Stimulated activated CD4-positive, alpha-beta T cell treated with anti-CD3 and anti-CD28 coated beads, Interleukin-15, amount 100 ng/mL, for 1 hour (primary cell): ENCODE measurements at places on chromosomes 4 and X.

DNA sequence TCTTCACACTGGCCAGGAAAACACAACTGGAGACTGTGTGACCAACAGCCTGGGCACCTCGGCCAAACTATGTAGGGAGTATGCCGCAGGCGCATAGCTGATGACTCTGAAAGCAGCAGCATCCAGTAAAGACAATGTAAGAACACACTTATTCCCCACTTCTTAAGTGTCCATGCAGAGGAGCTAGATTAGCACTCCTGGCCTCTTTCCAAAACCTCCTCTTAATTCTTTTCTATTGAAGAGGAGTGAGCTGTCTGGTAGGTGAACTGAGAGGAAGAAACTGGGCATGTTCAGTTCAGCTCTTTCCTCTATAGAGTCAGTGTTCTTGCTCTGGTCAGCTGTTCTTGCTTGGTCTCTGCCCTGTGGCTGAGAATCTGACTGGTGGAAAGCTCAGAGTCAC, 21.1 kb downstream of the NMU start:
- DNase-seq: no peak

- DNase-seq: no peak
These were observed 32.1 kb downstream of the TSPAN5 start for GRCh38 chr4:98626350-98626749.

- DNase-seq: no peak
These were observed 283.9 kb downstream of the SMARCA1 start for GRCh38 chrX:129239371-129239770.

GRCh38 chrX:103607364-103608305, at the start of gene TCEAL3:
TCEAL3 (plus strand) TSS chrX:103607963; CDS start chrX:103609065, 1,102 bp downstream.
- DNase-seq: no peak

- no peak for DNase-seq
These were observed 488.5 kb downstream of the IL15 start for GRCh38 chr4:142124874-142125273.

DNA sequence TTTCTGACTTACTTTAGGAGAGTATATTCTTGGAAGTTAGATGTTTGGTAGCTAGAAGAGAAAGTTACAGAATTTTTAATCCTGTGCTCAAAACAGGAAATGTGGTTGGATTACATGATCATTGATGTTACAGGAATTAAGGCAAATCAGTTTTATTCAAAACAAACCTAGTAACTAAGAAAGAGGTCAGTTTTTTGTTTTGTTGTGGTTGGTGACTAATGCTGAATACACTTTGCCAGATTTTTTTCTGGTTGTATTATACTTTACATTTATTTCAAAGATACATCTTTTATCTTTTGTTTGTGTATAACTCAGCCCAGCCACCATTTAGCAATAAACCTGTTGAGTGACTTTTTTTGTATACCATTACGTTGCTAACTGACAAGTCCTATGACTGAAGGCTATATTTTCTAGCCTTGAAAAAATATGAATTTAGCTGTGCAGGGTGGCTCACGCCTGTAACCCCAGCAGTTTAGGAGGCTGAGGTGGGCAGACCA, 116.7 kb downstream of the KLHL8 start:
- DNase-seq: no peak

DNA sequence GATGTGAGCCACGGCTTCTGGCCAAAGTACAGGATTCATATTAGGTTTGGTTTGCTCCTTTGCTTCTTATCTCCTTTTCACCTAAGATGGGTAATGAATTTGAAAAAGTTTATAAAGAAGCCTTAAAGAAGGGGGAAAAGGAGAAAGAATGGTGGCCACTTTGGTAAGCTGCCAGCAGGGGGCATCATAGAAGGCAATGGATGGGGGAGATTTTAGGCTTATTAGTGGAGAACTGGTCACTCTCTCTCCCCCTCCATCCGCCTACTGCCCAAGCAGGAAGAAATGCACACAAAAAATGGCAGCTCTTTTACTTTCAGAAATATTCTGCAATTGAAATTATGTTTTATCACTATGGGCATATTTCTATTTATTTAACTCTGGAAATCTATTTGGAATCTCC, 32.0 kb downstream of the SPARCL1 start:
- no peak for DNase-seq

DNA sequence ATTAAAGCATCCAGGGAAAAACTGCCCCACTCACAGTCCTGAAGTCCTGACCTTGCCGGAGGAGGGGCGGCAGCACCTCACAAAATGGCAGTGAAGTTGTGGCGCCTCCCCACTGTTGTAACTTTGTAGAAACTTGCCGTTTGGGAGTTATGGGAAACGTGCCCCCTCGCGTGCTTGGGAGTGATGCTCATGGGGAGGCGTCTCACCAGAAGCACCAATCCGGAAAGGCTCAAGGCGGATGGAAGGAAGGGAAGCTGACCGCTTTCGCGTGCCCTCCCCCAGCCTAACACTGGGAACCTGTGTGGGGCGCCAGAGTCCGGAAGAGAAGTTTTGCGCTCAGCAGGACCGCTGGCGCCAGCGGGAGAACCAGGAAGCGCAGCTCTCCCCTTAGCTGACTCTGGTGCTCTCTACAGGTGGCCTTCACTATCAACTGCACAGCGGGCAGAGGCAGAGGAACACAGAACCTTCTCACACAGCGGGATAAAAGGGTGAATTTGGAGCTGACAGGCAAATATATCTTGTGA, at the start of the genes CT45A10 and SAGE1:
Gene CT45A10 (minus strand): TSS at position 151 of the 524 bp plus-strand sequence. CDS start 8,100 bp downstream, outside the sequence.
Gene SAGE1 (plus strand): TSS at position 423 of the 524 bp plus-strand sequence. CDS start 2,527 bp downstream, outside the sequence.
- DNase-seq: no peak

GRCh38 chr4:36027203-36027602, 217.1 kb downstream of the ARAP2 start:
- DNase-seq: no peak

DNA sequence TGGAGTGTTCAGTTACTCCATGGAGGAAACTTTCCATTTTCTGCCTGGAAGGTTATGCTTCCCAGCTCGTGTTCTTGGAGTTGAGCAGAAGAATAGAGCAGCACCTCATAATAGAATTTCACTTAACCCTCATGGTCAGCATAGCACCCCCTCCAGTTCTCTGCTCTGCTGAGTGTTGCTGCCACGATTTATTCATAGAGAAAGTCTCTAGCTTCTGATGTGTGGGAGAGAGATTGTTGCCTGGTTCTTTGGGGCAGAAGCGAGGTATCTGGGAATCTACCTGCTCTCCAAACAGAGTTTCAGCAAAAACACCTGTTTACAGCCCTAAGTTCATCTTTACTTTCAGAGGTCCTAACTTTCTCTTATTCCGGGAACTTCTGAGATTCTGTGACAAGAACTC, 3.9 kb upstream of the DTHD1 start:
- no peak for DNase-seq

- no peak for DNase-seq
These were observed 190.5 kb downstream of the SH3BGRL start for GRCh38 chrX:81392396-81392795.

DNA sequence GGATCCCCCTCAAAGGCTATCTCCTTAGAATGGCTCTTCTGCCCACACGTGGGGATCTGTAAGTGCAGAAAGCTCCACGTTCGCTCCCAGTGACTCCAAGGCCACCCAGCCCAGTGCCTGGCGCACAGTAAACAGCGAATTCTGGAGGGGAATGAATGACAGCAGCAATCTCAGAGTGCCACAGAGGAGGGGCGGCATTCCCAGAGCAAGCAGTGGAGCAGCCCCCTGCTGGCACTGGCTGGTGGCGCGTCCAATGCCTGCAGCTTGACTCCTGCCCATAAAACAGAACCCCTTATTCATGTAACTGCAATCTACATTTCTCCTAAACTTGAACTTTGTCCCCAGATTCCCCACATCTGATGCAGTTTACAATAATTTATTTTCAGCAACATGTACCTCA, 6.9 kb upstream of the HELT start:
- peak; percentile 17 for DNase-seq

DNA sequence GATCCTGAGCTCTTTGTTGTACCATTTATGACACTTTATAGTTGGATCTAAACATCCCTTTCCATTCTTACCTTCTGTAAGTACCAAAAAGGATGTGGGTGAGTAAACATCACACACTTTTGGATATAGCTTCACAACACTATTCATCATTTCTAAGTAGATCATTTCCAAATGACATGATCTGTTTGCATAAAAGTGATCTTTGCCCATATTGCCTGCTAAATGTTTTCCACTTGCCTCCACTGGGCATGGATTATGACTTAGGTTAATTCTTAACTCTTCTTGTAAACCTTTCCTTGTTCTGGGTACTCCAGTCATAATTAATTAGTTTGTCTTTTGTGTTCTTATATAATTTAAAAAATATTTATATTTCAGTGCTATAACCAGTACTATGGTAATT, 244.9 kb upstream of the AGA start:
- no peak for DNase-seq

- no peak for DNase-seq
These were observed 249.9 kb downstream of the HNRNPD start for GRCh38 chr4:82123934-82124333.

GRCh38 chr4:127419431-127419830, 213.3 kb upstream of the INTU start:
- no peak for DNase-seq

GRCh38 chr4:154616287-154616686, 3.8 kb upstream of the FGG start:
- no peak for DNase-seq

- no peak for DNase-seq
These were observed 67.5 kb upstream of the CXCL13 start for GRCh38 chr4:77538144-77538543.

- DNase-seq: no peak
These were observed 728 bp downstream of the UBA6 start for GRCh38 chr4:67700116-67700737.

DNA sequence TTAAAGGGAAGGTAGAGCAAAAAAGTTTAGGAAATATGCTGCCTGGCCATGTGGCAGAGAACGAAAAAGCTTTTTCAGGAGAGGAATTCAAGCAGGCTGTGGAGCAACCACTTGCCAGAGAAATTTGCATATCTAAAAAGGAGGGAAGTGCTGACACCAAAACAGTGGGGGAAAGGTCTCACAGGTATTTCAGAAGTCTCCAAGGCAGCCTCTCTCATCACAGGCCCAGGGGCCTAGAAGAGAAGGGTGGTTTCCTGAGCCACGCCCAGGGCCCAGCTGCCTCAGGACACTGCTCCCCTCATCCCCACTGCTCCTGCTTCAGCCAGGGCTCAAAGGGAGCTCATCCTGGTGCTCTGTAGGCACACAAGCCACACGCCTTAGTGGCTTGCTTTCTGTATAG, 29.9 kb upstream of the STS start:
- no peak for DNase-seq

- DNase-seq: no peak
These were observed 37.6 kb downstream of the HTRA3 start for GRCh38 chr4:8307121-8307520.

DNA sequence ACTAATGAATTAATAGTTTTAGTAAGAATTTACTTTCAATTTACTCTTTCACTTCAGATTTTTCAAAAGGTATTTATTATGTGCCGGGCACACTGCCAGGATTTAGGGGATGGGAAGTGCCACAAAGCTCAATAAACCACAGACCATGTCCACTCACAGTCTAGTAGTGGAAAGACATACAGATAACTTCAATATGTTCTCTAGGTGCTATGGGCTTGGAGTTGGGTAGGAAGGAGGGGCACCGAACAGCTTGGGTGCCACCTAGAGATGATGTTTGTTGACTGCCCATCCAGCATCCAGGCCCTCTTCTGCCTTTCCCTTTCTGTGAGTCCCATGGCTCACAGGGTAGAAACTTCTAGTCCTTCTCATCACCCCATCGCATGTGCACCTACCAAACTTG, 17.8 kb downstream of the MFAP3L start:
- no peak for DNase-seq

- DNase-seq: no peak
These were observed 8.2 kb downstream of the FAM3A start for GRCh38 chrX:154507673-154508383.

GRCh38 chrX:20159797-20160385, 18.3 kb upstream of the EIF1AX start:
- DNase-seq: no peak

GRCh38 chr4:44235897-44236296, 212.7 kb downstream of the KCTD8 start:
- DNase-seq: no peak

- DNase-seq: no peak
These were observed 21.1 kb upstream of the ARAF start for GRCh38 chrX:47539860-47540259.

DNA sequence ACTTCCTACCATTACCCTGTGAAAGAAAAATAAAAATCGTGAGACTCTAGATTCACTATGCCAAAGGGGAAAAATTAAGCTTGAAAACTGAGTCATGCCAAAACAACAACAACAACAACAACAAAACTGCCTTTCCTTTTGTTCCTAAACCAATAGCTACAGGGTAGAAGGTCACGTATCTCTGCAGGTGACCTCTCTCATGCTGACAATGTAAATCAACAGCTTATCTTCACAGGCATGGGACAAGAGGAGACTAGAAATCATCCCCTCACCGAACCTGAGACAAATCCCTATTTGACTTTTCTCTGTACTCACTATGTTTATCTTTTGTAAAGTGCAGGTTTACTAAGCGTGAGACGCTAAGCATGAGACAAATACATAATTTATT, 20.5 kb upstream of the AADAT start:
- DNase-seq: no peak

- DNase-seq: no peak
These were observed 21.0 kb downstream of the SAT1 start for GRCh38 chrX:23803931-23804381.

DNA sequence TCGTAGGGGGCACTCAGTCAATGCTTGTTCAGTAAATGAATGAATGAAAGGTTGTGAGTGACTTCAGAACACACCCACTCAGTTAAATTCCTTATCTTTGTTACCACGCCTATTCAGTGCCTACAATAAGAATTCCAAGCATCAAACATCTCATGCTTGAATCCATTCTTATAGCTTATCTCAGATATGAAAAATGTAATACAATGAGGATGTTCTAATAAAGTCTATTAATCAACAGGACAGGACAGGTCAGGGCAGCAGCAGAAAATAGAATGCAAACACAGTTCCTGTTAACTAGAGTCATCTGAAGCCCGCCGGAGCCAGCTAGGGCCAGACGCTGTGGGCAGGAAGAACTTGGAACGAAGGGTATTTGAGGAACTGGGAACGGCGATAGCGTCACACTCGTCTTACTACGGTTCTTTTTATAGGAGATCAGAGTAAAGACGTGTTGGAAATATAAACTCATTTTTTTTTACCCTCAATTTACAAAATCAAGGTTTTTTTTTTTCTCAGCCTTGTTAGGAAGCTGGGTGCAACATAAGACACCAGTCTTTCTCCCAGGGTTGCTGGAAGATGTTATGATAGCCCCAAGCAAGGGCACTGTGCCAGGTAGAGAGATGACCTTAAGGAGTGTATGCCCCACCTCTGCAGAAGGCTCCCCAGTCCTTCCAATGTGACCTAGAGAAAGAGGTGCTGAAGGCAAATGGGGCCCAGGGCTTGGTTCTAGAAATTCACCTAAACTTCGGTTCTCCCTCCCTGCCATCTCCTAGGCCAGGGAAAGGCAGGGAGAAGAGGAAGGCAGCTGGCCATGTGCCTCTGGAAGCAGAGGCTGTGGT, 48.3 kb downstream of the SEL1L3 start:
- no peak for DNase-seq

GRCh38 chr4:6391186-6391851, 81.1 kb downstream of the PPP2R2C start:
- DNase-seq: no peak
